ENCODE measurements at places on chromosomes 3 and 15.

GRCh38 chr3:138256022-138256421, 68.9 kb downstream of the ARMC8 start:
- no peak for DNase-seq

DNA sequence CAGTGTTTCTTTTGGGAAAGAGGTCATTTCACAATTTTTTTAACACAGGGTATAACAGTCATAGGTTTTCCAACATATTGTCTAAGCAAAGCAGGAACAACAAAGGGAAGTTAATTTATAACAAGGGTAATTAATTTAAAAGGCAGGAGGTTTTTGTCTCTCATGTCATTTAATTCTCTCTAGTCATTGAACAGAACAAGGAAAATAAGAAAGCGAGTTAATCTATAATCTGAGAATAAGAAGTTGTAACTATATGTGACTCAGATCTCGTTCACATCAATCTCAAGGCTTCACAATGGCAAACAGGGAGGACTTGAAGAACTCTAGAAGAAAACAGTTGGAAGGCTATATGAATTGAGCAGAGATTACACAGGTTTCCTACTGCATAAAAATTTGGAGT, 579.8 kb upstream of the CCDC54 start:
- no peak for DNase-seq

GRCh38 chr3:23985747-23986544, 40.9 kb downstream of the NR1D2 start:
- peak; percentile 40 for DNase-seq

GRCh38 chr3:23183731-23184130, 19.4 kb upstream of the UBE2E2 start:
- DNase-seq: peak; percentile 31

DNA sequence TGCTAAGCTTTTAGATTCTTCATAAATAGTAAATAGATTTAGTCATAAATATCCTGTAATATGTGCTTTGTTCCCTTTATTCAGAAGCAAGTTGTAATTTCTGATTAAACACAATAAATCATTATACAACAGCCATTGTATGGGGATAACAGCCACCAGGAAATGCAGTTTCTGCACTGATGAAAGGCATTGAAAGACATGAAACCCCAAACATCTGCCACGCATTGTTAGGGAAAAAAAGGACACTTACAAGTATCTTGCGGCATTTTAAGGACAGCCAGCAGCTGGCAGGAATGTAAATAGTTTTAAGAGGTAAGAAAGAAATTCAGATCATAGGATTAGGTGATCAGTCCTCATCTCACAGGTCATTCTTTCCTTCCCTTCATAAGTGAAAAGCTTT, 801.1 kb upstream of the LMCD1 start:
- no peak for DNase-seq

DNA sequence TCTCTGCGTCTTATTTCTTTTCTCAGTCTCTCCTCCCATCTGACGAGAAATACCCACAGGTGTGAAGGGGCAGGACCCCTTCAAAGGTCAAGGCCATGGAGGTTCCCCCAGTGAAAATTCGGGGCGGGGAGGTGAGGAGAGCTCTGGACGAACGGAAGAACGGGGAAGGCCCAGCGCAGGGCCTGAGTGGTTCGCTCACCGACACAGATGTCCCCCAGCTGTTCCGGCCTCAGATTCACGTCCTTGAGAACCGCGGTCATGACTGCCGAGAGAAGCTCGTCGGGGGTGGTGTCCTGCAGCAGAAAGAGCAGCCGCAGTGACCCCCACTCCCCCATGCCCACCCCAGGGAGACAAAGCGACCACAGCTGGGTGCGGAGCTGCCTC, 542 bp downstream of the ACAA1 start:
- DNase-seq: peak; percentile 65
